CD14-positive monocyte (primary cell): ENCODE measurements at places on chromosomes 2 and 18.

GRCh38 chr2:81528852-81529480 is 1224.4 kb upstream of the LRRTM1 start:
- no peak for DNase-seq

GRCh38 chr18:72768681-72769229 is 99.0 kb downstream of the NETO1 start:
- no peak for DNase-seq

DNA sequence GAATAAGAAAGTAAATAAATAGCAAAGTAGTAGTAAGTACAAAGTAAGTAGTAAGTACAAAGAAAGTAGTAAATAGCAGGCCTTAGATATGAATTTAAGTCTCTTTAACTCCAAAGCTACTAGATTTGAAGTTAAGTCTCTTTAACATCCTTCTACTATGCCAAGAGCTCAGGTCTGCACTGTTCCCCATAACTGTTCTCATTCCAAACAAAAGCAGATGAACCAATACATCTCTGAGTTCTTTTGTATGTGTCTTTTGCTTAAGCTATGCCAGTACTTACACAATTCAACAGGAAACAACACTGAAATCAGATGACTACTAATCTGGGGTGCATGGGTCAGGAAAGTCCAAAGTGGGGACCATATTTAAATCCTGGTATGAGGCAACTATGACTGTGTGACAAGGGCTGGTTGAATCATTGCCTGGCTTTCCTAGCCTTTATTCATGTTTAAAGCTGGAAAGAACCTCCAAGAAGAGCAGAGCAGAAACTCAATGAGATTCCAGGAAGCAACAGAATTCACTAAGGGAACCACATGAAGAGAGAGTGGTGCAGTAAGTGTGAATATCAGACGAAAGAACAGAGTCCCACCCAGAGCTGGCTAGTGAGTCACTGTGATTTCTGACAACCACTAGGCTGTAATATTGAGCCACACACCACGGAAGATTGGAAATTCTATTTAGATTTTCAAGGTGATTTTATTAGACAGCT is 51.0 kb upstream of the CYP26B1 start:
- peak; percentile 47 for DNase-seq

DNA sequence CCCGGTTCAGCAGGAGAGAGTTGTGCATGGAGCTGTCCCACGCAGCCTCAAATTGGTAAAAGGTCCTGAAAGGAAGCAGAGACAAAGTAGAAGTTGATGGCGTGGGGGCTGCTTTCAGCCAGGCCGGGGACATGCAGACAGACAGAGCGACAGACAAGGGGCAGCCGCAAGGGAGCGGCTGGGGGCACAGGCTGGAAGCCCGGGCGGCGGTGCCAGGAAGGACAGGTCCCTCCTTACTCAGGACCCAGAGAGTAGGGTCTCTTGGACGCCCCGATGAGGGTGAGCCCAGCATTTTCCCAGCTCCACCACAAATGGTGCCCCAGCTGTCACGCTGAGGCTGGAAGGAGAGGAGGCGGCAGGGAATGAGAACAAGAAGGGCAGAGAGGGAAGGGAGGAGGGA is 35.2 kb downstream of the AQP12A start:
- no peak for DNase-seq

GRCh38 chr2:63525905-63526304 is 62.4 kb downstream of the WDPCP start:
- DNase-seq = no peak

DNA sequence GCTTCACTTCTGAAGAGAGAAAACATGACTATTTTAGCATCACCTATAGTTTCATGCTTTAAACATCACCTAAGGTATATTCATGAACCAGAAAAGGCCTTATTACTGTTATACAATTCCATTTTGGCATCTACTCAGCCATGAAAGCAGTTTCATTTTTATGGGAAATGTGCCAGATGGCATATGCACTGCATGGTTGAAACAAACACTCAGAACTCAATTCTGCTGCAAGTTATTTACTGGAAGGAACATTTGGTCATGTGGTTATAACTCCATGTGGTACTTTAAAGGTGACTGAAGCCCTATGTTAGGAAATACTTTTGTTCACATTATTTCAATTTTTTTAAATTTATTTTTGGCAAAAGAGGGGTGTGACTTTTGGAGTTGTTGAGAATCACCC is 287.5 kb upstream of the CRIM1 start:
- no peak for DNase-seq
